ENCODE measurements at places on chromosomes 3 and 15. TPM values are rescaled to one million over a fixed set of nuclear protein-coding genes. Genes with fewer than 3 reads are reported as not detected.
A peak's percentile ranks its signal among the peaks of the same experiment; 100 is the strongest.

CLSTN2 gene
- total RNA-seq = 50.7 TPM

TRPM1 gene
- not detected for total RNA-seq

CTDSPL gene
- total RNA-seq = 14.0 TPM

ADIPOQ gene
- total RNA-seq = not detected

MCTP2 gene
- 0.19 TPM for total RNA-seq

LXN gene
- total RNA-seq = 3.5 TPM

- DNase-seq = peak; percentile 16
Observed at GRCh38 chr15:48811325-48811958, 573 bp upstream of the CEP152 start.

DNA sequence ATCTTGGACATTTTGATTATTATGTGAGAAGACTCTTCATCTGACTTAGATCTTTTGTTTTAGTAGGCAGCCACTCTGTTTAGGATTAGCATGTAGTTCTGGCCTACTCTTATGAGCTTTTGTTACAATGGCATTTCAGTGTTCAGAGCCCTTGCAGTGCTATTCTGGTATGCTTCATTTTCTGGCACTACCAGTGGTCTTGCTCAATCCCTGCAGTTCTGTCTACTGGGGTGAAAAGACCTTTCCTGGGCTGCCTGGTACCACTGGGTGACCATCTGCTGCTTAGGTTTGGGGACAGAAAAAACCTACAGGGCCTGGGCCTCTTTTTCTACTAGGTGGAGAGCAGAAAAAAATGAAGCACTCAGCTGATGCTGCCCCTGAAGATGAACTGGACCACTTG is 42.5 kb downstream of the IL16 start:
- no peak for DNase-seq

DNA sequence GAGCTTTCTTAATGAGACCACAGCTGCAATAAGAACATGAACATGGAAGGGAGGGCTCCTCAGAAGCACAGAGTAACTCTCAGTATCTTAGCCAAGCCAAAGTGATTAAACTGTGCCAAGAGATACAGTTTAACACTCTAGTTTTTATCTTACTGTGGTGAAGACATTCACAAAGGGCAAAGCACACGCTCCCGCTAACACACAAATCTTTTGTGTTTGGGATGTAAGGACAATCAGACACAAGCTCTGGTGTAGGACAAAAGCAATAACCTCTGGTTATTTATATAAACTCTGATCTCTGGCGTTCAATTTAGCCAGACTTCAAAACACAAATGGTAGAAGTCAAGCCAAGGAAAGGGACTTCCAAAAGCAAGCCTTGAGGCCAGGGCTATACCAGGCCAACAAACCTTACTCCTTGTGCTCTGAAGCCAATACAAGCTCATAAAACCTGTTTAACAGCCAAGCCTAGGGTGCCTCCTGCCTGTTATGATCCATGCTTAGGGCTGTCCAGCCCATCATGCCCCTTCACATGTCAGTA is 27.8 kb downstream of the DPH3 start:
- no peak for DNase-seq

DNA sequence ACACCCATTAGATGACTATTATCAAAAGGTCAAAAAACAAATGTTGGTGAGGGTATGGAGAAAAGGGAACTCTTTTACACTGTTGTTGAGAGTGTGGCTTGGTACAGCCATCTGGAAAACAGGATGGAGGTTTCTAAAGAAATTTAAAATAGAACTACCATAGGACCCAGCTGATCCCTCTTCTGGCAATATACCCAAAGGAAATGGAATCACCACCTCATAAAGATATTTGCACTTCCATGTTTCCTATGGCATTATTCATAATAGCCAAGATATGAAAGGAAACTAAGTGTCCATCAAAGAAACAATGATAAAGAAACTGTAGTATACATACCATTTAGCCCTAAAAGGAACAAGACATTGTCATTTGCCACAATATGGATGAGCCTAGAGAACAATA is 186.3 kb downstream of the SCAPER start:
- no peak for DNase-seq

DNA sequence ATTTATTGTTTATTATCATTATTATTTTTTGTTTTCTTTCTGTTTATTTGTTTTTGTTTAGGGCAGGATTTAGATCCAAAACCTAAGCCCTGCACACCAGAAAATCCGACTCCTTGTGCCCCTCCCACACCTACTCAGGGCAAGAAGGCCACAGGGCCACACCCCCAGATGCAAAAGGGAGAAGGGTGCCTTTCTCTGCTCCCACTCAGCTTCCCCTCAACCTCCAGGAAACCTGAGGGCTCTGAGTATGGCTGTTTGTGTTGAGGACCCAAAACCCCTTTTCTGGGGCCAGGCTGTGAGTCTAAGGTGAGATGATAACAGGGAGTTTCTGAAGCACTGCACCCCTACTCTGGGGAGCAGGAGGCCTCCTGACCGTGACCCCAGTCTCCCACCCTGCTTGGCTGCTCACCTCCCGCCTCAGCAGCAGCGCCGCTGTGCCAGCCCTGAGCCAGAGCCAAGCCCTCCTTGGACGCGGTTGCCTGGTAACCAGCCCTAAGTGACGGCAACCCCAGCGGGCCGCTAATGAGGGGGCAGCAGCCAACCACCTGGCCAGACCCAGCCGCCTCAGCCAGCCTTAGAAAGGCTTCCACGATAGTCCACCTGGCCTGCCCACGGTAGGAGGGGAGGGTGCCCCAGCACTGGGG is 6.4 kb upstream of the C15orf39 start:
- no peak for DNase-seq

DNA sequence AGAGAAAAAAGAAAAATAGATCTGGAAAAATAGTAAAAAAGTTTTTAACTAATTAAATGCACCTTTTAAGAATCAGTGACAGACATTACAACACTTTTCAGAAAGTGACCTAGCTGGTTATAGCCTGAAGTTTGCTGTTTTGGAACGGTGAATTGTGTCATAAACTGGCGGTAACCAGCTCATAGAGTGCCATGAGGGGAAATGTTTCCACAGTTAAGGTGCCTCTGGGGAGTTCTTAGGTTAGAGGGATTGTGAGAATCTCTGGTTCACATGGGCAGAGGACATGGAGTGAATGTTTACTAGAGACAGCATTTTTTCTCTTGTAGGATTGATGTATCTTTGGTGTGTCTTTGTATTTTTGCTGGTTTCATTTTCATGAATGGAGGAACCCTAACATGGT is 2.8 kb downstream of the TBC1D23 start:
- DNase-seq = no peak

DNA sequence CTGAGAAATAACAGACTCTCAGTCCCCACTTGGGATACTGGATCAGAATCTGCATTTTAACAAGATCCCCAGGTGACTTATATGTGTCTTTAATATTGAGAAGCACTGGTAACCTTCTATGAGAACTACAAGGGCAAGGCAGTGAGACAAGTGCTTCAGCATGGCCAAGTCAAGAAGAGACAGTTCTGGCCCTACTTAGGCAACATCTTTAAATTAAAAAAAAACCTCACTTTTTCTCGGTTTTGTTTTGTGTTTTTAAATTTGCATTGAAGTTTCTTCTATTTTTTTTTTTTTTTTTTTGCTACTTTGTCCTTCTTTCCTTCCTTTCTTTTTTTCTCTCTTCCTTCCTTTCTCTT is 42.5 kb upstream of the SPTSSB start:
- DNase-seq = no peak

GRCh38 chr15:23567921-23568320 is 2.4 kb downstream of the MKRN3 start:
- DNase-seq = no peak
